Stimulated activated CD4-positive, alpha-beta T cell treated with anti-CD3 and anti-CD28 coated beads, Interleukin-15, amount 100 ng/mL, for 1 hour (primary cell): ENCODE measurements at places on chromosomes 13 and 19.

- DNase-seq = no peak
These were observed 26.7 kb downstream of the ZMYM2 start for GRCh38 chr13:19985219-19985556.

GRCh38 chr13:49421391-49421790, 22.5 kb downstream of the CAB39L start:
- no peak for DNase-seq

DNA sequence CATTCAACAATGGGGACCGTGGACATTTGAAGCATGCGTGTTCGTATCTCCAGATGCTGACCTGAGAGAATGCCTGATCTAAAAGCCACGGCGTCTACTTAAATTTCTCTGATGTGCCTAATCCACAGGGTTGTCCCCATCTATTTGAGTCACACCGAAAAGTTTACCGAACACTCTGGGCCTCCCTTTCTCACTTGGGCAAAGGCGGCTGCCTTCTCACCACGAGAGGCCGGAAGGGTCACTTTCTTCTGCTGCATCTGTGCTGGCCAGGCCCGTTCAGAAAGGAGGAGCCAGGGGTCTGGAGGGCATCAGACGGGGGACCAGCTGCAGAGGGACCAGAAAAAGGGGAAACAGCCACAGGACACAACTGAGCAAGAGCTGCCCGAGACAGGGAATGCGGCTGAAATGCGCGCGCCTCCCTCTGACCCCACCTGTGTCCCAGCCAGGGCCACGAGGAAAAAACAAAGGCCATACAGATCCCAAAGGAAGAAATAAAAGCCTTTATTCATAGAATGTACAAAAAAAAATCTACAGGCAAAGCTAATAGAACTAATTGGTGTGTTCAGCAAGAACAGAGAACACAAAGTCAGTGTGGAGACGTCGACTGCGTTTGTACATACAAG, 71.3 kb upstream of the C13orf46 start:
- DNase-seq = no peak

DNA sequence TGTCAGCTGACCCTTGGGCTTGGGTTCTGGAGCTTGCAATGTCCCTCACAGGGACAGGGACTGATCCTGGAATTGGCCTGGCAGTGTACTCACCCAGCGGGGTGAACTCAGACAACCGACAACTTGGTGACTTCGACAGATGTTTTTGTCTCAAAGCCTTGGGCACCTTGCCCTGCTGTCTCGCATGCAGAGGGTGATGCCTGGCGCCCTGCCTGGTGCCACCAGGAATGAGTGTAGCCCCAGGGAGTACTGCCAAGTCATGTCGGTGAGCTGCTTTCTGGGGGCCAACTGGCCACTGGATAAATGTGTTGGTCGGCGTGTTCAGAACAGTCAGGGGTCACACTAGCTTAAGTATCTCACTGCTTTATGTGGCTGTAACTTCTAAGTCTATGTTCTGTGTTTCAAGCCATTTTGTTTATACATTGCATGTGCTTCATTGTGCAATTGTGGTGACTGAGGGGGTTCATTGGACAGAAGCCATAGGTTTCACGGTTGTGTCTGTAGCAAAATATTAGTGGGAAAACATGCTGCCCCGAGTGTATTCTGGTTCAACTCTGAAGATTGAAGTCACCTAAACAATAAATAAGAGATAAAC, 96.3 kb upstream of the TNFSF11 start:
- no peak for DNase-seq

GRCh38 chr19:14218620-14219330, 12.8 kb upstream of the ADGRL1 start:
- DNase-seq = no peak

DNA sequence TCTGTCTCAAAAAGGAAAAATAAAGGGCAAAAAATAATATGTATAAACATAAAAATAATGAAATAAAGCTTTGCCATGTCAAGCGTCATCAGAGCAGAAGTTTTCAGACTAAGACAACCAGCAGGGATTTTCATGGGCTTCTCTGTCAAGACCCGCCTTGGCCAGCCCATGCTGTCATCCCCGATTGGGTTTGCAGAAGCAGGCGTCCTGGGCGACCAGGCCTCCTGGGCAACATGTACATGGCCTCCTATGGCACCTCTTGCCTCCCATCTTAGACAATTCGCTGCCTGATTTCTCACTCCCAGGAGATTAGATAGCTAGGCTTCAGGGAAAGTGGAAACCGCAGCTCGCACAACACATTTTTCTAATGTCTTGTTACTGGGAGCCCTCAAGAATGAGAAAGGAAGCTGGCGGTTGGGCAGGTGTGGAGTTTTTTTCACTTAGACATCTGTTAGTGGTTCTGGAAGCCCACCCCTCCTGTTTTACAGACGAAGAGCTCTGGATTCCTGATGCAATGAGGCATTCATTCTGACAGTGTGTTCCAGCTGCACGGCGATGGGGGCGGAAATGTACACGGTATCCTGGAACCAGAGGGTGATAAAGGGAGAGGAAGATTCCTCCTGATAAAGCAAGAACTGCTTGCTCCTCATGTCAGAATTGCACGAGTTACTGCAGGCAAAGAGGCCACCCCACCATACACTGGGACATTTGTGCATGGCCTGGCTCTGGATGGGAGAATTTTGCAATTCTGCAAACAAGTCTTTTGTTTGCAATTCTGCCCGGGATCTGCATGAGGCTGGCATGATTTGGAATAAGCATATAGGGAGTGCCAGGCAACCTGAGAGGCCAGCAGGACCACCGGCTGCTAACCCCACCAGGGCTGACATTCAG, 47.4 kb upstream of the KATNAL1 start:
- no peak for DNase-seq

DNA sequence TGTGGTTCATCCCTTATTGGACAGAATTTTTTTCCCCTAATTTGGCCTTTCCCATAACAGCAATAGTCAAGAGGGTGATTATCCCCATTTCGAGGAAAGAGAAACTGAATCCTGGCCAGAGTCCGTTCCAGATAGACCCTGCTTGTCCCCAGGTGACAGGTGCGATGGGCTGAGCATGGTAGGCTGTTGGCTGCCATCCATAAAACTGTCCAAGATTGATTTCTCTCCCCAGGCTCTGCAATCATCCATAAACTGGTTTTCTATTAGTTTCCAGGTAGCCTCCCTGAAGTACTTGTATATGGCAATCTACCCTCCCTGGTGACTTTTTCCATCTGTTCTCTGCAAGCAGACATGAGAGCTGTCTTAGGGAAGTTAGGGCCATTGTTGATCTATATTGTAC, 25.4 kb downstream of the SERP2 start:
- DNase-seq = no peak
